Activated CD4-positive, alpha-beta T cell treated with anti-CD3 and anti-CD28 coated beads for 36 hours (primary cell): ENCODE measurements at places on chromosomes 2 and 18. TPM values are rescaled to one million over a fixed set of nuclear protein-coding genes. Genes with fewer than 3 reads are reported as not detected.

Gene SLC39A6
- 23.9 TPM for total RNA-seq

Gene KCTD1
- total RNA-seq: 3.2 TPM

Gene SP9
- not detected for total RNA-seq

Gene ACTR1B
- 92.0 TPM for total RNA-seq

Gene RFX8
- total RNA-seq: 0.30 TPM

Gene STARD6
- 0.23 TPM for total RNA-seq

Gene WDR43
- 170 TPM for total RNA-seq

Gene ANKRD62
- total RNA-seq: not detected

Gene C2orf66
- total RNA-seq: 0.25 TPM

Gene TYMS
- 372 TPM for total RNA-seq

Gene ZAP70
- 156 TPM for total RNA-seq

Gene ATP6V1C2
- not detected for total RNA-seq

Gene HRH4
- 0.16 TPM for total RNA-seq

Gene NOL4
- total RNA-seq: not detected

Gene FBLN7
- total RNA-seq: 40.5 TPM

Gene SIX3
- total RNA-seq: not detected

Gene MYCN
- total RNA-seq: 0.28 TPM

Gene SLC5A7
- total RNA-seq: not detected

Gene WNT10A
- total RNA-seq: 5.4 TPM

Gene GAREM1
- total RNA-seq: not detected

Gene ATIC
- total RNA-seq: 310 TPM

Gene SCYGR4
- total RNA-seq: not detected

Gene HOXD10
- total RNA-seq: not detected

Gene PIGN
- total RNA-seq: 29.4 TPM

Gene FSHR
- not detected for total RNA-seq

Gene FTCDNL1
- total RNA-seq: 4.3 TPM

Gene MATN3
- not detected for total RNA-seq

Gene NDUFAF7
- 20.8 TPM for total RNA-seq

Gene COPS8
- total RNA-seq: 74.5 TPM

Gene EXOC6B
- total RNA-seq: 9.0 TPM

Gene RBM43
- 5.8 TPM for total RNA-seq

Gene ZNF804A
- total RNA-seq: not detected

Gene PDCD1
- 37.2 TPM for total RNA-seq

Gene SERPINB7
- total RNA-seq: not detected

Gene TBR1
- 0.04 TPM for total RNA-seq

Gene AMER3
- not detected for total RNA-seq

Gene SH2D6
- total RNA-seq: 2.2 TPM

Gene TMEM200C
- not detected for total RNA-seq

Gene LINC00305
- total RNA-seq: not detected

Gene COL4A3
- not detected for total RNA-seq

Gene ARL5A
- total RNA-seq: 60.8 TPM

Gene CTIF
- total RNA-seq: 5.3 TPM

Gene GPR55
- 3.6 TPM for total RNA-seq

Gene UGT1A4
- total RNA-seq: not detected

Gene CCDC102B
- total RNA-seq: 1.8 TPM

Gene SOCS6
- 1.7 TPM for total RNA-seq

Gene SLC40A1
- 4.2 TPM for total RNA-seq

Gene GPBAR1
- 0.11 TPM for total RNA-seq

Gene CD8B2
- 0.11 TPM for total RNA-seq

Gene ICOS
- total RNA-seq: 161 TPM

Gene BCL2
- total RNA-seq: 88.9 TPM

Gene ERFE
- 0.07 TPM for total RNA-seq

Gene KATNAL2
- total RNA-seq: 1.1 TPM

Gene SPP2
- not detected for total RNA-seq

Gene MGAT4A
- 67.5 TPM for total RNA-seq

Gene POLE4
- total RNA-seq: 29.3 TPM

Gene TMEM247
- not detected for total RNA-seq

Gene ALLC
- total RNA-seq: not detected

Gene TNFAIP6
- not detected for total RNA-seq

Gene PLEK
- 0.89 TPM for total RNA-seq
